ENCODE measurements at places on chromosomes 5 and 9. TPM values are rescaled to one million over a fixed set of nuclear protein-coding genes. Genes with fewer than 3 reads are reported as not detected.

The CTXN3 gene
- not detected for total RNA-seq

The IFNA21 gene
- total RNA-seq, result not detected

The SPINK9 gene
- total RNA-seq, result not detected

The AGTPBP1 gene
- total RNA-seq, result 17.7 TPM

The AGXT2 gene
- total RNA-seq, result 0.17 TPM

The SGCD gene
- 22.0 TPM for total RNA-seq

The CDH9 gene
- not detected for total RNA-seq
